ENCODE measurements at places on chromosomes 6 and 20.

- DNase-seq: no peak
Measured at GRCh38 chr6:137191670-137192069, 18.2 kb upstream of the IL22RA2 start.

DNA sequence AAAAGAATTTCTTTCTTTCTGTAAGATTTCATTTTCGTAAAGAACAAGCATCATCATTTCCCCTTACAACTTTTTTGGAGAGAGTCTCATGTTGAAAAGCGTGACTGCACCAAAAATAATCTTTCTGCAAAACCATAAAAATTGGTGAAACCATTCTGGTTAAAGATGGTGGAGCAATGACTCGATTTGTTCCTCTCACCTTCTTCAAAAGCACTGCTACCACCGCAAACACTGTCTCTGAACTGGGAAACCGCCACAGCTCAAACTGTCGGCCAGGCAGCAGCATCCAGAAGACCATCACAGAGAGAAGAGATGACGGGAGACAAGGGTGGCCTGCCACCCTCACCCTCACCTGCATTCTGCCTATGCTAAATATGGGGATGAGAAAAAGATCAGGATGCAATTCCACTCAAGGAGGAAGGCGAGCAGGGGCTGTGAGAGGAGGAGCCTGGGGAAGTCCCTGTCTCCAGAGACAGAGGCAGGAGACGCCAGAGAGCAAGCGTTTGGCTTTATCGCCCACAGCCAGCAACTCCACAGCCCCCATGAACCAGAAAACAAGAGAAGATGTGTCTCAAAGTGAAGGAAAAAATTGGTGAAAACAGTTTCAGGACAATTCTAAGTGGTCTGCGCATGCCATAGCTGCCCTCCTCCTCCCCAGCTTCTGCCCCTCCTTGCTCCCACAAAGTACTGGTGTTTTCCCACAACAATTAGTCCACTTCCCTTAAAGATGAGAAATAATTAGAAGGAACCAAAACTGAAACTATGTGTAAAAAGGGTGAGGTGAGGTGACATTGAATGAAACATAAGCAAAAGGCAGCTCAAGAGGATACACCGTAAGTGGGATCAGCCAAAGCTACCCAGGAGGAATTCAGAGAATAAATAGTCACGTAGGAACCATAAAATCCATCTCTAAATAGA is 255.5 kb downstream of the KIF16B start:
- no peak for DNase-seq

- no peak for DNase-seq
Measured at GRCh38 chr6:84278321-84278998, 51.0 kb upstream of the CEP162 start.

- DNase-seq: no peak
Measured at GRCh38 chr6:11370191-11371018, 137.9 kb upstream of the NEDD9 start.

GRCh38 chr6:151436300-151436699 is 15.6 kb downstream of the RMND1 start:
- no peak for DNase-seq

DNA sequence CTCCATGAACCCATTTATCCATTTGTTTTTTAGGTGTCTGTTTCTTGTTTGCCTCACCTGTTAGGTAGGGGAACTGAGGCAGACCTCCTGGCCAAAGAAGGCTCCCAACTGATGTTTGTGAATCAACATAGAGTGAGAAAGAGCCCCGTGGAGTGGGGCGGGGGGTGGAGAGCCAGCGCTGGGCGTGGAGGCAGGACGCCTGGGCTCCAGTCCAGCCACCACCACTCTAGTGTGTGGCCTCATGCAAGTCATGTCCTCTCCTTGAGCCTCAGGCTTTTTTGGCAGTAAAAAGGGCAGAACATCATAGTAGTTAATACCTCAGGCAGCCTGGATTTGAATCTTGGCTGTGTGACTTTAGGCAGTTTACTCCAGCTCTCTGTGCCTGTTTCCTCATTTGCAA is 42.2 kb upstream of the SCRT2 start:
- no peak for DNase-seq

DNA sequence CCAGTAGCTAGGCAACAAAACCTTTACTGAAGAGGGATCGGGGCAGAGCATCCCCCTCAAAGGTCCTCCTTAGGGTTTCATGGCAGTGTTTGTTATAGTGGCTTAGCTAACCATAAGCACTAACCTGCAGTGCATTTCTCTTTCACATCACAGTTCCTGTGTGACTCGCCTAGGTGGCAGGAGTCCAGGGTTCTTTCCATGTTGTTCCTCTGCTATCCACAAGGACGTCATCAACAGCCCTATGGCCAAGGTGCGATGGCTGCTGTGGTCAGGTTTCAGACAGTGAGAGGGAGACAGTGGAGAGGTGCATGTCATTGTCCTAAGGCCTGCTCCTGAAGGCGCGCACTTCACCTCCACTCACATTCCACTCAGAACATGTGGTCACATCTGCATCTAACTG is 38.8 kb upstream of the FOXA2 start:
- DNase-seq: no peak

DNA sequence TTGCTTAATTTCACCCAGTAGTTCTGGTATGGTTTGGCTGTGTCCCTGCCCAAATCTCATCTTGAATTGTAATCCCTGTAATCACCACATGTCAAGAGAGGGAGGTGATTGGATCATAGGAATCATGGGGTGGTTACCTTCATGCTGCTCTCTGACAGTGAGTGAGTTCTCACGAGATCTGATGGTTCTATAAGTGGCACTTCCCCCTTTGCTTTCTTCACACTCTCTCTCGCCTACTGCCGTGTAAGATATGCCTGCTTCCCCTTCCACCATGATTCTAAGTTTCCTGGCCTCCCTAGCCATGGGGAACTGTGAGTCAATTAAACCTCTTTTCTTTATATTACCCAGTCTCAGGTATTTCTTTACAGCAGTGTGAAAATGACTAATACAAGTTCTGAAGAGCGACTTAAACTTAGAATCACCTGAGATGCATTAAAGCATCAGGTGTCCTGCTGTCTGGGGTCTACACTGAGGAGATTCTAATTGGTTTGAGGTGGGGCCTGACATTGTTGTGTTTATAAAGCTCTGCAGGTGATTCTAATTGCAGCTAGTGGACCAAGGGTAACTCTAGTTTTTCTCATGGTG is 82.1 kb upstream of the DTNBP1 start:
- DNase-seq: no peak

- DNase-seq: no peak
Measured at GRCh38 chr6:124541573-124541972, 420.7 kb upstream of the RNF217 start.

- DNase-seq: no peak
Measured at GRCh38 chr6:21965953-21966539, 330.8 kb downstream of the PRL start.

- DNase-seq: no peak
Measured at GRCh38 chr20:48411245-48411644, 416.6 kb downstream of the PREX1 start.

DNA sequence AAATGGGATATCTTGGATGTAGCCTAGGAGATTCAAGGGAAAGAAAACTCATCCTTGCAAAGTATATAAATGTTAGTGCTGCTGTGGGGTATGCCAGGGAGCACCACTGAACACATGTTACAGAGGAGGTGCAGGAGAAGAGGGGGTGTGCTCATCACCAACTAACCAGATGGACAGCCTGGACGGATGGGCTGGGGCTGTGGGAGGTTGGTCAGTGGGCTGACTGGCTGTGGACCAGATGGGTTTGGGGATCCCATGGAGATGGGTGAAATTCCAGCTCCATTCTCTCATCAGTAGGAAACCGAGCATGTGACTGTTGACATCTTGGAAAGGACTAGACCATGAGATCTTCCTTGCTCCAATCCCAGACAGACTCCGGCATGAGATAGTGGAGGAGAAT is 201.0 kb downstream of the LRFN2 start:
- DNase-seq: no peak

GRCh38 chr6:81002126-81002525 is 750.4 kb downstream of the TENT5A start:
- no peak for DNase-seq

DNA sequence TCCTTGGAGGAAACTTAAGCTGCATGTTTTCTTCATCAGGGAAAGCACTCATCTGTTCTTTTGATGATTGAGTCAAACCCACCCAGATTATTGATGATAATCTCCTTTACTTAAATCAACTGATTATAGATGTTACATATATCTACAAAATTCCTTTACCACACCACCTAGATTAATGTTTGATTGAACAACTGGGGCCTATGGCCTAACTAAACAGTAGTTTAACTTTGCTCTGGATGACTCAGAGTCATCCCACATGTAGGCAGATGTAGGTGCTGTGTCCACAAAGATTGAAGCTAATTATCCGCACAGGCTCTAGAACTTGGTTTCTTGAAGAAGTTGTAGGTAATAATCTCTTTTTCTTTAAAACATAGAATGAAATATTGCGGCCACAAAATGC is 42.2 kb downstream of the PKIB start:
- no peak for DNase-seq

DNA sequence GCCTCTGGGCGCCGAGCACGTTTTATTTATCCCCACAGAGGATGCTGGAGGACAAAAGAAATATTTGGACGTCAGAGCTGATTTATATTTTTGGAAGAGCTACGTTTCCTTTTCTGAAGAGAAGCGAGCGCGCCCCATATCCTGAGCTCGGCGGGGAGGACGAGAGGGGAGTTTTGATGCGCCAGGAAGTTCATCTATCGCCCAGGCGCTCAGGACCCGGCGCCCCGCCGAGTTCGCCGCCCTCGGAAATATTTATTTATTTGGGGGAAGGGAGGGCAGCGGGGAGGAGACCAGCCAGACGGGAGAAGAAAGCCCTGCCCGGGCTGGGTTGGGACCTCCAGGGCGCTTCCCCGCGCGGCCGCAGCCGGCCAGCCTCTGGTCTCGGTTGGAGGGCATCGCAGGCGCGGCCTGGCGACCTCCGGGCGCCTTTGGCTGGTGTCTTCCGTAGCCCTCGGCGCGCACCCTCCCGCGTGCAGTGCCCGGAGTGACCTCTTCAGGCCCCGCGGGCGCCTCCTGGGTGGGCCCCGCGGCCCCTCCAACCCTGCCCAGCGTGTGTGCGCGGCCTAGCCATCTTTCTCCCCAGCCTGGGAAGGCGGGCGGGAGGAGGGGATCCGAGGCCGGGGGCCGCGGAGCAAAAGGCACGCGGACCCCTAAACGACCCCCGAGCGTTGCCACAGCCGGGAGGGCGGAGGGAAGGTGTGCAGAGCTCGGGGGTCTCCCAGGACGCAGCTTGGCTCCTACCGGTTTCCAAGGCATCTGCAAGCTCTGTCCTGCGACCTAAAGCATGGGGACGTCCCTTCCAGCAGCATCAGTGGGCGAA is 5.4 kb upstream of the FOXF2 start:
- DNase-seq: no peak

GRCh38 chr6:12923644-12924235 is 207.2 kb downstream of the PHACTR1 start:
- DNase-seq: no peak

- no peak for DNase-seq
Measured at GRCh38 chr6:259901-260508, 32.3 kb upstream of the DUSP22 start.

GRCh38 chr20:59648466-59649070 is 44.2 kb downstream of the PHACTR3 start:
- DNase-seq: no peak

- no peak for DNase-seq
Measured at GRCh38 chr6:80523531-80523997, 417.1 kb downstream of the BCKDHB start.

- no peak for DNase-seq
Measured at GRCh38 chr20:680638-681187, 5.1 kb upstream of the SCRT2 start.

DNA sequence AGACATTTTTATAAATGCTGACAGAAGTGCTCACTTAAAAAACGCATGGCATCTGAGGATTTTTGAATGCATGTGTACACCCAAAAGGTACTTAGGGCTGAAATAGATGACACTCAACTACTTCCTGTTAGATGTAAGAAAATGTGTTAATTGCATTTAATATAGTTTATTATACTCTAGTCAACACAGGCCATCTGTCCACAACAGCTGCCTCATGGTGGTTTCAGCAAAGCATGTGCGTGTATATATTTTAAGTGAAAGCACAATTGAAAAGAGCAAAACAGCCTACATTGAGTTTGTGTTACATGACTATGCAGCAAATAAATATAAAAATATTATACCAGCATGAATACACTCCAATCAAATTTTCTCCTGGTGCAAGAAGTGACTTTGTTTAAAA is 1233.0 kb upstream of the EYS start:
- DNase-seq: no peak

GRCh38 chr6:68427630-68428029 is 207.5 kb upstream of the ADGRB3 start:
- DNase-seq: no peak

GRCh38 chr6:130223508-130223907 is 757 bp upstream of the SAMD3 start:
- peak; percentile 97 for DNase-seq

- no peak for DNase-seq
Measured at GRCh38 chr20:12434672-12435071, 517.0 kb downstream of the BTBD3 start.

DNA sequence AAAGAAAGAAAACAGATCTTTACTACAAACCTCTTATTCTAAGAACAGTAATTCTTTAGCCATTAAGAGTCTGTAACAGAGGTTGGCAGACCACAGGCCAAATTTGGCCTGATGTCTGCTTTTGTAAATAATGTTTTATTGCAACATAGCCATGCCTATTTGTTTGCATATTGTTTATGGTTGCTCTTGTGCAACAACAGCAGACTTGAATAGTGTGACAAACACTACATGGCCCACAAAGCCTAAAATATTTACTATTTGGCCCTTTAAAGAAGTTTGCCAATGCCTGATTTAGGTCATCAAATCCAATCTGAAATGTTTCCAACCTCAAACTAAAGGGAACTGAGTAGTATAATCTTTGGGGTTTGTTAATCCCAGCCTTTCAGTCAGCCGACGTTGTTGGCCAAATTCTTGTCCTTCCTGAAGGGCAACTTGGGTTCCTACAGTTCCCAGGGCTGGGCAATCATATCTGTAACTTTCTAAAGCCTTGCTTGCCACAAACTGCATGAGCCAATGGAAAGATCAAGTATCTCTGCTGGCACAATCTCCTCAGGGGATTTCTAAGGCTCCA is 33.9 kb upstream of the TBC1D20 start:
- DNase-seq: no peak

- DNase-seq: no peak
Measured at GRCh38 chr20:57567471-57568079, 6.7 kb downstream of the PCK1 start.

- no peak for DNase-seq
Measured at GRCh38 chr6:42138190-42138589, 4.2 kb downstream of the C6orf132 start.

DNA sequence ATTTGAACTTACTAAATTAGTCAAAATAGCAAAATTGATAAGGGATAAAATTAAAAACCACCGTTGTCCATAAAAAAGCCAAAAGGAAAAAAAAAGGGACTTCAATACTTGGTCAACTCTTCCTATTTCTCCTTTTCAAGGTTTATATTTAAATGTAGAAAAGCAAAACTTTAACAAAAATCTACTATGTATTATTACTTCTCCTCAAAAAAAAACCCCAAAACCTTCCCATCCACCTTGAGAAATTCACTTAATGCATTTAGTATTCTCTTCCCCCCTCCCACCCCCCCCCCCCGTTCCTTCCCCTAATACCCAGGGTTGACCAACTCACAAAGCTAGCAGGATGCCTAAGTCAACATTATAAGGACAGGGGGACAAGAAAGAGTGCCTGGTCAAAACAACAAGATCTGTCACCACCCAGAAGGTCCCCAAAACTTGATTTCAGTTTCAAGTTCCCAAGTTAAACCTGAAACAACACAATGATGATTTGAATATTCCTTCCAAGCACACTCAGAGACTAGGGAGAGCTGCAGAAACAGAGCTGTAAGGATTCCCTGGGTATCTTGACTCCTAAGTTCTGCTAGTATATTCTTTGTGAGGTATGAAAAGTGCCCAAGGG is 14.6 kb downstream of the GMDS start:
- no peak for DNase-seq

- DNase-seq: no peak
Measured at GRCh38 chr6:50030777-50031562, 9.2 kb upstream of the DEFB110 start.

Data from CD4-positive, CD25-positive, alpha-beta regulatory T cell (primary cell).